ENCODE measurements at places on chromosomes 2 and 18.

- no peak for DNase-seq
Measured at GRCh38 chr2:128805237-128805636, 486.6 kb upstream of the HS6ST1 start.

GRCh38 chr2:98807221-98807620 lies 76.3 kb upstream of the MGAT4A start:
- no peak for DNase-seq

- no peak for DNase-seq
Measured at GRCh38 chr2:68710336-68710735, 24.3 kb upstream of the ARHGAP25 start.

DNA sequence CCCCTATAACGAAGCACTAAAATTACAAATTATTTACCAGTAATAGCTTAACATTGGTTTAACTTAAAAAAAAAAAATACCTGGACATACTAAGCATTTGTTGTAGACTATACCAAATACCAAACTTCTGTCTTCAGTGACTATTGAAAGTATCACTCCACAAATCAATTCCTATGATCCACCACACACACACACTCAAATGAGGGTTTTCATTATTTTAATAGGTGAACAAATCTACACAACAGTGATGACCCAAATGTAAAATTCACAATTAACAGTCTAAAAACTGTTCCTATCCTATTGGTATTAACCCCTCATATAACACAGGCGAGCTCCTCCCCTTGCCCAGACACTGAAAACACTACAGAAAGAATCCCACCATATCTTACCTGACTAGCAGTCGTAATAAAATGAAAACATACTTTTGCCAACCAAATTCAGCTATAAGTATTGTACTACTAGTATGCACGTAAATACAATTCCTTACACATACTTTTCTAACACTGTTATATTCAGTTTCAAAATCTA lies 2.5 kb downstream of the SP3 start:
- DNase-seq, result no peak

DNA sequence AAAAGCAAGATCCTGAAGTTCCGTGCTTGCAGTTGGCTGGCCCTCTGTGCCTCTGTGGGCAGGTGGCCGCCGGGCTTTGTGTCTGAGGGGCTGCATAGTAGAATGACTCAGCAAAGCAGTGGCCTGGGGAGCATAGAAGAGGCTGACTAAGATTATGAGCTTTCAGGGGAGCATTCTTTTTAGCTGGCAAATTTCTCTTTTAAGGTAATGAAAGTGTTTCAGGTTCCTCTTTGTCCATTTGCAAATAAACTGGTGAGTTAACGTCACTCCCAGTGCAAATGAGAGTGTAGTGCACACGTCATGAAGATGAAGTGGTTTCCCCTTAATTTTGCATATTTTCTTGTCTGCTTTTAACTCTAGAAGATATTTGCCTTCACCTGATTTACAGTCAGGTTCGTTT lies 98.6 kb downstream of the BCL2L11 start:
- no peak for DNase-seq

- no peak for DNase-seq
Measured at GRCh38 chr18:2921778-2922177, 75.0 kb downstream of the EMILIN2 start.
